ENCODE measurements at places on chromosomes 3 and 15. TPM values are rescaled to one million over a fixed set of nuclear protein-coding genes. Genes with fewer than 3 reads are reported as not detected.

The SLC7A14 gene
- polyA plus RNA-seq: 3.2 TPM

- no peaks in the 10 kb centered on the region for H3K36me3 ChIP-seq
- H3K4me3 ChIP-seq: no peak overlapping the region
- no peak for DNase-seq
- H3K27ac ChIP-seq: no peak overlapping the region
- no peaks in the 10 kb centered on the region for H3K4me1 ChIP-seq
Measured at GRCh38 chr3:188798556-188799145, 373.1 kb upstream of the TPRG1 start.

- DNase-seq: no peak
- peaks cover 78% of the 10 kb centered on the region for H3K27me3 ChIP-seq
- H3K27ac ChIP-seq: no peak overlapping the region
- H3K36me3 ChIP-seq: no peaks in the 10 kb centered on the region
- H3K4me3 ChIP-seq: no peak overlapping the region
- H3K4me1 ChIP-seq: peaks cover 16% of the 10 kb centered on the region
Measured at GRCh38 chr3:169659096-169659819, 4.3 kb downstream of the MECOM start.

DNA sequence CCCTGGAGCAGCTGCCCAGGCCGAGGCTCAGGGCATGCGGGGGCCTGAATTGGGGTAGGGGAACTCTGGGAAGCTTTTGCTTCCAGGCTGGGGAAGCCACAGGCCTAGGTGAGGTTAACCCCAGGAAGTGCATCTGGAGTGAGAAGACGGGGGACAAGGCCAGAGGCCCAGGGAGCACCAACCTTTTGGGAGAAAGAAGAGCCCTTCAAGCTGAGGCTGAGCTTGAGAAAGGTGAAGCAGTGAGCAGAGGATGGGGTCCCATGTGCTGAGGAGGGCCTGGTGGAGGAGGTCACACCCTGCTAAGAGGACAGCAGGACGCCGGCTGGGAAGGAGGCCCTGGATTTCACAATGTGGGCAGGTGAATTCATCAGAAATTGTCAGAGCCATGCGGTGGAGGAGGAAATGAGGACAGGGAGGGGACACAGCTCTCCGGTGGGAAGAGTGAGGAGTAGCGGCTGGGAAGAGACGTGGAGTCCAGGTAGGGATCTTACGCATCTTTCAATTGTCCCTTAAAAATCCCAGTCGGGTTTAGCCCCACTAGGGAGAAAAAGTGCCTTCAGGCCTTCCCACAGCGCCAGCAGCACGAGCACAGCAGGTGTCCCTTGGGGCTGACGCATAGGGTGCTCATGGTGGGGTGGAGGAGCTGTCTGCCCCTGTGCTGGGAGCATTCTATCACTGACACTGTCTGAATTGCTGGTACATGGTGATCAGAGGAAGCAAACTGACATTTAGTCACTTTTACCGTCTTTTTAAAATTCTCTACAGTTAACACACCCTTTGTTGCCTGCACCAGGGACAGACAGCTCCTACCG is 50.9 kb downstream of the HCN4 start:
- H3K27me3 ChIP-seq: peaks cover 20% of the 10 kb centered on the region
- no peak for DNase-seq
- H3K36me3 ChIP-seq: no peaks in the 10 kb centered on the region
- no peaks in the 10 kb centered on the region for H3K4me1 ChIP-seq
- H3K27ac ChIP-seq: no peak overlapping the region

DNA sequence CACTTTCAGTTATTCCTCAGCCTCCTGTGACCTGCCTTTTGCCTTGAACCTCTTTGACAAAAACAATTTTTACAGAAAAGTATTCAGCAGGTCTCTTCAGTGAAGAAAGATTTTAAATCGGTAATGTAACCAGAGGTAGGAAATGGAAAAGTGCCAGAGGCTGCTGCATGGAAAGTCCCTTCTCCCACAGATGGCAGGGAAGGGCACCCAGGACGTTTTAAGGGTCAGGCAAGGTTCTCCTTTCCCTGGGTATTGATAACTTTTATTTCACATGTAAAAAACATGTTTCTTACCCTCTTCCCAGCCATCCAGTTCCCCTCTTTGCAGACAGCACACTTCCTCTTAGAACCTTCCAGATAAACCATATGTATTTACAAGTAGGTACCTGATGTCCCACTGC is 185.6 kb downstream of the OR4M2 start:
- H3K36me3 ChIP-seq: no peaks in the 10 kb centered on the region
- H3K4me3 ChIP-seq: no peak overlapping the region
- no peak for DNase-seq
- H3K4me1 ChIP-seq: no peaks in the 10 kb centered on the region
- H3K27ac ChIP-seq: no peak overlapping the region
- H3K27me3 ChIP-seq: no peaks in the 10 kb centered on the region

Data from large intestine (tissue), 12 donors.